ENCODE measurements at places on chromosomes 1 and 21. TPM values are rescaled to one million over a fixed set of nuclear protein-coding genes. Genes with fewer than 3 reads are reported as not detected.

- no peak for DNase-seq
- no peak overlapping the region for H3K27ac ChIP-seq
- H3K4me3 ChIP-seq = no peak overlapping the region
- H3K27me3 ChIP-seq = 0 out of 2 replicates have a peak, but pooled peaks cover under 1% of the 10 kb centered on the region
- H3K4me1 ChIP-seq = no peaks in the 10 kb centered on the region
Observed at GRCh38 chr1:153072806-153073726, 1.7 kb upstream of the SPRR2B start.

DNA sequence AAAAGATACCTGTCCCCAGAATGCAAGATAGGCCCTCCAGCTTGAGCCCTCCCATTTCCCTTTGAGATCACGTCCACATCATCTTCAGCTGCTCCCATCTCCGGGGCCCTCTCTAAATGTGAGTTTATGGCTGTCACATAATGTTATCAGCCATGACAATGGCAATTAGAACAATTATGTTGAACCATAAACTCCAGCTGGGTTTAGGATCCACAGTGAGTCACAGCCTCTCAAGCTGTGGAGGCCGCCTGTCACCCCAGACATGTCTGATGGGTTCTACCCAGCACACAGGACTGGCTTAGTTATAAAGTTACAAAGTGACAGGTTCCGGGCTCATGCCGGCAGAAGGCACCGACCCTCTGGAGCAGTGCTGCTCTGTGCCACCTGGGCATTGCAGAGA lies 597.3 kb downstream of the PTPRU start:
- no peaks in the 10 kb centered on the region for H3K4me1 ChIP-seq
- H3K27ac ChIP-seq = no peak overlapping the region
- peaks cover 25% of the 10 kb centered on the region for H3K27me3 ChIP-seq
- H3K4me3 ChIP-seq = no peak overlapping the region
- DNase-seq = no peak
- no peaks in the 10 kb centered on the region for H3K36me3 ChIP-seq

- H3K4me3 ChIP-seq = no peak overlapping the region
- no peak for DNase-seq
- no peaks in the 10 kb centered on the region for H3K36me3 ChIP-seq
- no peaks in the 10 kb centered on the region for H3K27me3 ChIP-seq
- H3K27ac ChIP-seq = no peak overlapping the region
Observed at GRCh38 chr1:71908871-71909390, 373.4 kb downstream of the NEGR1 start.

DNA sequence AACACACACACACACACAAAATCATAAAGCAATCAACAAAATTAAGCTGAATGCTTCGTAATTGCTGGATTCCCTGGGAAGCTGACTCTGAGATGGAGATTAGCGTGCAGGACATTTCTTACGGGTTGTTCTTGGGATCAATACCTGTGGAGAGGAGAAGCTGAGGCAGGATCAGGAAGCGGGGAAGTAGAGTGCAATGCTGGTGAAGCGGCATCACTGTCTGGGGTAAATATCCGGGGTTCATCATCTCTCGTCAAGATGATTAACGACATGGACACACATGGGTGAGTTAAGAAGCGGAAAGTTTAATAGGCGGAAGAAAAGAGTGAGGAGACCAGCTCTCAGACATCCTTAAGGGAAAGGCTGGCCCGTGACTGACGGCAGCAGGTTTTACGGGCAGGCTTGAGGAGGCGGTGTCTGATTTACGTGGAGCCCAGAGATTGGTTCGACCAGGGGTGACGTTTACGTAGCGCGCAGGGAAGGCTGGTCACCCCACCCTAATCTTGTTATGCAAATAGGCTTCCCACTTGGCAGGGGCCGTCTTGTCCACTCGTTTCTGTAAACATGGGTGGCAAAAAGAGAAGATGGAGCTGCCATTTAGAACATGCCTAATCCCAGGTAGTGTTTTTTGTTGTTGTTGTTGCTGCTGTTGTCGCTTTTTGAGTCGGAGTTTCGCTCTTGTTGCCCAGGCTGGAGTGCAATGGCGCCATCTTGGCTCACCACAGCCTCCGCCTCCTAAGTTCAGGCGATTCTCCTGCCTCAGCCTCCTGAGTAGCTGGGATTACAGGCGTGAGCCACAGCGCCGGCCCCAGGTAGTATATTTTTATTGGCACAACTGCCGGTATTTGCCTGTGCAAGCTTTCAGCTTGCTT lies 135.6 kb upstream of the KCNJ15 start:
- H3K36me3 ChIP-seq = no peaks in the 10 kb centered on the region
- no peaks in the 10 kb centered on the region for H3K4me1 ChIP-seq
- H3K27me3 ChIP-seq = peaks cover 11% of the 10 kb centered on the region
- no peak for DNase-seq

- H3K4me1 ChIP-seq = no peaks in the 10 kb centered on the region
- H3K36me3 ChIP-seq = no peaks in the 10 kb centered on the region
- no peak overlapping the region for H3K27ac ChIP-seq
- no peak for DNase-seq
- no peaks in the 10 kb centered on the region for H3K27me3 ChIP-seq
Observed at GRCh38 chr1:231729544-231729943, 103.0 kb downstream of the DISC1 start.

- H3K27me3 ChIP-seq = peaks cover 7% of the 10 kb centered on the region
- no peaks in the 10 kb centered on the region for H3K36me3 ChIP-seq
- no peak overlapping the region for H3K4me3 ChIP-seq
- no peak for DNase-seq
Observed at GRCh38 chr1:76147917-76148316, 73.4 kb downstream of the ST6GALNAC3 start.

DNA sequence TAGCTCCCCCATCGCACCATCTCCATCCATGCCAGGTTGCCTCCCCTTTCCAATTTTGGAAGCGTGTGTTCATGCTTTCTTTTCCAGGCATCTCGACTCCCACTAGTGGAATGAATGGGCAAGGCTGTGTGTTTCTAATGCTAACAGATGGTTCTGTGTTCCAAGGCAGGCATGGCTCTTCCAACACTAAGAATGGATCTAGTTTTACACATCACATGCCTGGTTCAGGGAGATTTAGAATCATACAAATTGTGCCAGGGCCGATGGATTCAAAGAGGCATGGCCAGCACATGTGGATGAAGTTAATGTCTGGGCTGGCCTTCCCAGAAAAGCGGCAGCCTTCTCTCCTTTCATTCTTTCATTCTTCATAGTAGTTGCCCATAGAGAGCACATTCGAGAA lies 438.7 kb downstream of the PRDM2 start:
- H3K4me3 ChIP-seq = no peak overlapping the region
- DNase-seq = no peak
- H3K27me3 ChIP-seq = peaks cover 3% of the 10 kb centered on the region
- no peak overlapping the region for H3K27ac ChIP-seq

The PGLYRP3 gene
- total RNA-seq = not detected
